NCI-H1436 (cell line): ENCODE measurements at places on chromosomes 6 and 20.

DNA sequence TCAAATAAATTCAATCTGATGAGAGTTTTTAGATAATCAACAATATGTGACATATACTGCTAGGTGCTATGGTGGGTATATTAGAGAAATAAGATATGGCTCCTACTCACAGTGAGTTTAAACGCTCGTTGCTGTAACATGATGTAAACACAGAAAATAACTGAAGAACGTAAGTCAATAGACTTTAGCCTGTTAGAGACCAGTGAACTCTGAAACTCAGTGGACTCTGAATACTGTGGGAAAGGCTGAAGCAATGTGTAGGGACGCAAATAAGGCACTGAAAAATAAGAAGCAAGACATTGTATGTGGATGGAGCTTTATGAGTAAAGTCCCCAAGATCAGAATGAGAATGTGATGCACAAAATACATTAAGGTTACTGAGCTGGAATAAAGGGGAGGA, 431.6 kb downstream of the TFAP2B start:
- no peak for DNase-seq

- DNase-seq: peak; percentile 48
These were observed 54.0 kb upstream of the IPCEF1 start for GRCh38 chr6:154410619-154411072.

- no peak for DNase-seq
These were observed 104.9 kb downstream of the INSM1 start for GRCh38 chr20:20472684-20473274.

- no peak for DNase-seq
These were observed 24.0 kb upstream of the SERINC1 start for GRCh38 chr6:122495612-122496011.

DNA sequence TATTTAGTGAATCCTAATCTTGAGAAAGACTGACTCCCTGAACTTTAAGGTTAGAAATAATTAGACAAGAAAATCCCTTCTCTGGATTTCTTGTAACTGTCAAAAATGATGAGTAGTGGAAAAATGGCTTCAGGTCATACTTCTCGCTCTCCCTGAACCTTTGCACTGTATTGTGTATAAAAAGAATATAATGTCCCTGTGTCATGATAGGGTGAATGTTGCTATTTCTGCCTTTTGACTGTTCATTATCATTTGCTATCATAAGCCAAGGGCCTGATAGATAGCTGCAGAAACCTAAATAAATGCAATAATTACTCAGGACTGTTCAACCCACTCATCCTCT, 39.3 kb downstream of the ALDH8A1 start:
- no peak for DNase-seq
